Globus pallidus (tissue), 1 donor: ENCODE measurements at places on chromosomes 5 and 9.

DNA sequence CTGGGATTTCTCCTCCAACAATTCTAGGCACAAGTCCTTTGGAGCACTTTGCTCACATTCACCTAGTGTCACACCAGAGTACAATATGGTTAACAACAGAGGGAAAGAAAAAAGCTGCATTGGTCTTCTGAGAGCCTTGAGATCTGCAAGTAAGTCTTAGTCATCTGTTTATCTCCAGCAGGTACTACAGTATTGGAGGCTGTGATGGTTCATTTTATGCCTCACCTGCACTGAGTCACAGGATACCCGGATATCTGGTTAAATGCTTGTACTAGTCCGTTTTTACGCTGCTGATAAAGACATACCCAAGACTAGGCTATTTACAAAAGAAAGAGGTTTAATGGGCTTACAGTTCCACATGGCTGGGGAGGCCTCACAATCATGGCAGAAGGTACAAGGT lies 525.0 kb downstream of the NR2F1-AS1 start:
- no peak for DNase-seq

DNA sequence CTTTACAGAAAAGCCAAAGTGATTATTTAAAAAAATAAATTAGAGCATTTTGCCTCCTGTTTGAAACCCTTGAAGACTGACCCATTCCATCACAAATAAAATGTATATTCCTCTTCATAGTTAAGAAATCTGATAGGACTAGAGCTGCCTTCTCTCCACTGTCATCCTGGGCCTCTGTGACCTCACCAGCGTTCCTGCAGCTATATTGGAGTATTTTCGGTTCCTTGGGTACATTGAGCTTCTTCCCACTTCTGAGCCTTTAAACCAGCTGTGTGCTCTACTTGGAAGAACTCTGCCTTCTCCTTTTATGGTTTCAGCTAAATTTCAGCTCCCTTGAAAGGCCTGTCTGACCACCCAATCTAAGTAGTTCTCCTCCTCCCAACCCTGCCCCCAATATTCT lies 99.1 kb upstream of the ABCA1 start:
- no peak for DNase-seq

DNA sequence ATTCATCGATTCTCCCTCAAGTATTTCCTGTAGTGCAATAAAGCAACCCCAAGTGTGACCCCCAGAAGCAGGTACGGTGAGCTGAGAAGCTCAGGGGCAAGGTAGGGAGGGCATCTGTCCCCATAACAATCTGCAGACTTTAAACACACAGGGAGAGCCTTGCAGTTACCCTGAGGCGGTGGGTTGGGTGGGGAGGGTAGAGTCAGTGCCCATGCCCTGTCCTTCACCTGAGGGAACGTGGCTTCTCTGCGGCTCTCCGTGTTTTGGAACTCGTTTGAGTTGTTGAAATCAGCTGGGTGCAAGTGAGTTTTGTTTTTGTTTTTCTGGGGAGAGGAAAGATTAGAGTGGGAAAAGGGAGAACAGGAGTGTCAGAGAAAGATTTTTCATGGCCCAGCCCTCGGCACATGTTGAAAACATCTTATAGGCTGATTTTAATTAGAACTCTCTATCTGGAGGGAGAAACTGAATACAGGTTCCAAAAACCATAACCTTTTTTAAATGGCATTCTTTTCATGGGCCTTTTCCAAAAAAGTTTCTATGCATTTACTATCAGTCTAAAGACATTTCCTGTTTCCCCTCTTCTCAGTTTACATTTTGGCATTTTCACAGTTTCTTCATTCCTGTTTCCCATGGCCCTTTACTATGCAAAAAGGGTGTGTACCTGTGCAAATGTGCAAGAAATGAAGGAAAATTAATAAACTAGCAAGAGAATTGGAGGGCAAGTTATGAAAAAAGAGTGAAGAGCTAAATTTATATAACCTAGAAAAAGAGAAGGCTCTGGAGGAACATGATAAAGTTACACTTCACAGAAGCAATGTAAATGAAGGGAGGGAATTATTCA lies 266.5 kb upstream of the VLDLR start:
- no peak for DNase-seq

- no peak for DNase-seq
Observed at GRCh38 chr9:108688051-108688450, 167.7 kb downstream of the ACTL7B start.

GRCh38 chr9:34603610-34604231 lies 8.2 kb downstream of the RPP25L start:
- peak; percentile 74 for DNase-seq
